Activated naive CD8-positive, alpha-beta T cell treated with anti-CD3 and anti-CD28 coated beads, Interleukin-2, amount 50 U/mL, for 24 hours (primary cell): ENCODE measurements at places on chromosomes 6 and 20.

DNA sequence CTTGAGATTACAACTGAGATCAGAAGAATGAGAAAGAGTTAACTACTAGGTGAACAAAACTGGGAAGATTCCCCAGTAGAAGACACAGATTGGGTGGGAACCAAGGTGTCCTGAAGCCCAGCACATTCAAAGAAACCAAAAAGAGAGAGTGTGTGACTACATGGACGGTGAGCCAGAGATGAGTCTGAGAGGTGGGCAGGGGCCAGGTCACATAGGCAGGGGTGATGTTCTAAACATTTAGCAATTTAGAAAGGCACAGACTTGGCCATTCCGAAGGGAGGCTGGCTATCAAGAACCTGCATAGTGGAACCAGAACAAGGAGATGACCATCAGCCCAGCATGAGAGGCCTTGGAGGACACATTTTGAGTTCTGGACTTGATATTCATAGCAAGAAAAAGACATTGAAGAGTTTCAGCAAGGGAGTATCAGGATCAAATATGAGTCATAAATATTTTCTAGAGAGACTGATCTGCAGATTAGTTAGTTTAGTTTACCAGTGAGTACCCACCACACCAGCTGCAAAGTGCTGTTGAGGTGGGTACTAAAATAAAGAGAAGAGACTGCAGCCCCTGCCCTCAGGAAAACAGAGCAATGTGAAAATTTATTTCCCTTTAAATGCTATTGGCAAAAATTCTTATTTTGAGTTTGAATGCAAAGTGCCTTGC, 340.5 kb upstream of the PRDM1 start:
- DNase-seq: no peak

GRCh38 chr6:154134471-154135147, 95.6 kb downstream of the OPRM1 start:
- no peak for DNase-seq

DNA sequence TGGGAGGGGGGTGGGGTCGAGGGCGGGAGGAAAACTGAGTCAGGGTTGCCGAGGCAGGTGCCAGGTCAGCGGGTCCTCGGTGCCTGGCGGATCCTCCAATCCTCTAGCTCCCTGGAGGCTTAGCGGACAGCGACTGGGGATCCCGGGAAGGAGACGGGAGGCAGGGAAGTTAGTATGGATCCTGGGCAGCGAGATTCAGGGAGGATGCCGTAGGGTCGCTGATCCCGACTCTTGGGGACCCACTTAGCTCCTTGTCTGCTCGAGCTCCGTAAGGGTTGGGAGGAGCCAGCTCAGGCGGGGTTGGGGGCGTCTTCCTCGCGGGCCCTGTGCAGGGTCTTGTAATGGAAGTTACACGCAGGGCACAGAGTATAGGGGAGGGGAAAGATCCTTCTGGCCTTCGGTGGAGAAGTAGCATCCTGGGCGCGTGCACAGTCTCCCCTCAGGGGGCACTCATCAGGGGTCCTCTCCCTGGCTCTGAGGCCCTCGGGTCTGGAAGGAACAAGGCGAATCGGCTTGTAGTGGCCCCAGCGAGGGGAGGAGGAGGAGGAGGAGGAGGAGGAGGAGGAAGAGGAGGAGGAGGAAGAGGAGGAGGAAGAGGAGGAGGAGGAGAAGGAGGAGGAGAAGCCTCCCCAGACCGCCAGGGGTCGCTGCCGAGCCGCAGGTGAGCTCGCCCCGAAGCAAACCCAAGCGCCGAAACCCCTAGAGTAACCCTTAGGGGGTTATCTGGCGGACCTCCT, 6.4 kb upstream of the SLC12A5 start:
- DNase-seq: peak; percentile 87

- no peak for DNase-seq
Measured at GRCh38 chr20:29302979-29303644, 1954.4 kb upstream of the DEFB115 start.

DNA sequence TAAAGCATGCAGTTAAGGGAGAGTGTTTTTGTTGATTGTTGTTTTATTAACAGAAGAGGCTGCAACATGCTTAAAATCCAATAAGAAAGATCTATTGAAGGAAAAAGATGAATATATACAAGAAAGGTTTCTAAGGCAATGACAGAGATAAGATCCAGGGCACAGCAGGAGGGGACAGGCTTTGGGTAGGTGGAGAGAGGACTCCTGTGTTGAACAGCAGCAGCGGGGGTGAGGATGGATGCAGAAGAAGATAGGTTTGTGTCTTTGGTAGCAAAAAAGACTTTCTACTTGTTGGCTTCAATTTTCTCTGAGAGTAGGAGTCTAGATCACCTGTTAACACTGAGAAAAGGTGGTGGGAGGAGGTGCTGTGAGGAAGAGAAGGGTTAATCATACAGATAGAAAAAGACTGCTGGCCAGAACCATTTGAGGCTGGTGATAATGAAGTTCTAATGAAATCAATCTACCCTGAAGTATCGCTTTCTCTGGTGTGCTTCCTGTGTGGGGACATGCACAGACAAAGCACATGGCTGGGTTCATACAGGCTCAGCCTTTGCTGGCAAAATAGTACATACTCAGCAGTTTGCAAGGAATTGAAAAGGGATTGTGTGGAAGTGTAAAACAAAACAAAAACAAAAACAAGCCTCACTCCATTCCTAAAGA, 17.2 kb upstream of the DST start:
- DNase-seq: no peak

DNA sequence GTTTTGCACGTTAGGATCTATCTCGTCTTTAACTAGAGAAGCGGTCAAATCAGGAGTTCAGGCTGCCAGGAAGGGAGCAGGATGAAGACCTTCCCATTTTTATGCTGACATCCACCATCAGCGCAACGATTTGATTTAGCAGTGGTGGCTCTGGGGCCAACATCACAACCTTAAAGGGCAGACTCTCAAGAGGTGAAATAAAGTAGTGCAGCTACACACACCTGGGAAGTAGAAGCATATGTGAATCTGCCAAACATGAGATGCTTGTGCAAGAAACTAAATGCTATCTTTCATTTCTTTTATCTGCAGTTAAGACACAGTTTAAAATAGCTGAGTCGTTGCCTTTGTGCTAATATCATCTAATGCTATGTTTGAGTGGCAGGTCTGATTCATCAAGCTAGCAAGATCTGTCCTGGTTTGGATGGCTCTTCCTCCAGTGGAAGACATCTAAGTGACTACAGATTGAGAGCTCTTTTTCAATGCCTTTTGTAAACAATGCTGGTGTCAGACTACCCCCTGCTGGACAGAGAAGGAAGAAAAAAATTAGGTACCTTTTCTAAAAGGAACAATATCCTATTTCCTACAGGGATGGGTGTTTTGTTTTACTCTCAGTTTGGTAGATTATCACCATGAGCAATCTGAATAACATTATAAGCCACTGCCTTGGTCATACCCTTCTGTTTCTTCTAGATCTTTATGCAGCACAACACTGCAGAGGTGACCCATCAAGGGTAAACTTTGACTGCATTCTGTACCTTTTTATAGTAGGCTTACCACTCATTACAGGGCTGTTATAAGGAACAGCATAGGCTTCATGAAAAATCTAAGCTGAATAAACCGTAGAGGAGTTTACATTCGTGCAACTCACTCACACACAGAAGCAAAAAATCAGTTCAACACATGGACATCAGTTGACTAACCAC, 171.6 kb upstream of the FBXL4 start:
- peak; percentile 11 for DNase-seq

- no peak for DNase-seq
Measured at GRCh38 chr6:69584913-69585729, 211.7 kb downstream of the LMBRD1 start.

DNA sequence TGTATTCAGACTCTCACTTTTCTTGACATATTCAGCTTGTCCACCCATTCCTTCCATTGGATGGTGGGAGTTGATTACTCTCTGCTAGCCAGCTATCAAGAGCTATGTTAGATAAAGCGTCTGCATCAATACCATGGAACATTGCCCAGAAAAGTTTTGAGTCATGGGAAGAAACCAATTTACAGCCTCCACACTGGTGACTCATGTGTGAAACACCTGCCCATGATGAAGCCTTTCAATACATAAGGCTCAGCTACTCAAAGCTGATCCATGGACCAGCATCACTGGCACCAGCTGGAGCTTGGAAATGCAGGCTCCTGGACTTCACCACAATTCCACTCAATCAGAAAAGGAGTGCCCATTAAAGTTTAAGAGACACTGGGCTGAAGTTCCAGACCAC, 16.1 kb downstream of the PLA2G7 start:
- DNase-seq: no peak

GRCh38 chr6:40299681-40300080, 287.5 kb downstream of the LRFN2 start:
- DNase-seq: no peak

GRCh38 chr20:60191014-60191413, 232.8 kb downstream of the CDH26 start:
- DNase-seq: no peak

GRCh38 chr6:157240960-157241311, 82.4 kb downstream of the TMEM242 start:
- no peak for DNase-seq

- DNase-seq: no peak
Measured at GRCh38 chr6:156780962-156781853, 4.0 kb downstream of the ARID1B start.

DNA sequence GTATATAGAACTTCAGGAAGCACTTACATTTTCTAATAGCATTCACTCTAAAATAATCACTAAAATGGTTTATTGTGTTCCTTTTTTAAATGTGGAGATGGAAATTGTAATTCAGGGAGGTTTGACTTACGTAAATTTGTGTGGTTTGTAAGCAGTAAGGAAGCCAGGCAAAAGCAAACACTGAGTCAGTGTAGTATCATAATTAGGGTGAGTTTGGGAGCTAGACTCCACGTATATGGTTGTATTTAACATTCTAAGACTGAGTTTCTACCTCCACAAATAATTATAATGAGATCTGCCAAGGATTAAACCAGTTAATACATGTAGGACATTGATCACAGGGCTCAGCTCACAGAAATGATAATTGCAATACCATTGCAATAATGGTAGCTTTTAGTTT, 425.5 kb downstream of the CBLN4 start:
- no peak for DNase-seq

DNA sequence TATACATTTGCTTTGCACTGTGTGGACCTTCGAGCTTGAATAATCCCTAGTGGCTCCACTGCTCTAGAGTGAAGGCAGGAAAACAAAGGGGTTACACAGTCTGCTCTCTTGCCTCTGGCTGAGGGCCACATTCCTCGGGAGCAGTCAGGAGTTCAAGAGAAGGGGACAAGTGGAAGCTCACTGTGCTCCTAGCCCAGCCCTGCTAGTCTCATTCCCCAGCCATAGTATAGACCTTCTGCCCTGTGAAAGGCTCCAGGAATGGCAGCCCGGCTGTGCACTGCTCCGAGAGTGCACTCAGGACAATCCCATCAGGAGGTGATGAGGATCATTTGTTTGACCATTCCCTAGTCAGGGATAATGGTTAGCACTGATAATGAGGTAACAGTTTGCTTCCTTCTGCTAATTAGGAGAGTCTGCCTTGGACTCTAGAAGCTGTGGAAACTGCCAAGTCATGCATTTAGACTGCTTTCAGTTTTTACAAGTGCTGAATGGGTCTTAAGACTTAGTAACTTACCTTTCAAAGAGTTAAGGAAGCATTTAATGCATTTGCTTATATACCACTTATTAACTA, 8.5 kb downstream of the IYD start:
- DNase-seq: no peak

DNA sequence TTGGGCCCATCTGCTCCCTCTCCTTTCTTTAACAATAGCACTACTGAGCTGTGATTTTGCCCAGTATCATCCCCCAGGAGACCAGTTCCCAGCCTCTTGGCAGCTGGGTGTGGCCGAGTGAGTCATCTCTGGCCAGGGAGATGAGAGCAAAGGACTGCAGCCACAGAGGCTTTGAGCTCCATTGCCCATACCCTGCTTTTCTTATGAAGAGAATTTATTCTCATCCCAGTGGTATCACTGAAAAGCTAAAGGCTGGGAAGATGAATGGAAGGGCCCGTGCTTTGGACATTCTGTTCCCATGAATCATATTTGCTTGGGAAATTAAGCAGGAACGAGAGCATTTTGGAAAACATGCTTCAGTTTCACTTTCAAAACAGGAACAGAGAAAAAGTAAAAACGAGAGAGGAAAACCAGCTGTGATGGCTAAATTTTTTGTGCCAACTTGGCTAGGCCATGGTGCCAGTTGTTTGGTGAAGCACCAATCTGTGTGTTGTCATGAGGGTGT, 14.9 kb downstream of the CST3 start:
- DNase-seq: no peak

GRCh38 chr6:142653710-142654420, 291.1 kb downstream of the HIVEP2 start:
- DNase-seq: no peak

- DNase-seq: no peak
Measured at GRCh38 chr20:10622657-10623418, 51.0 kb downstream of the JAG1 start.

DNA sequence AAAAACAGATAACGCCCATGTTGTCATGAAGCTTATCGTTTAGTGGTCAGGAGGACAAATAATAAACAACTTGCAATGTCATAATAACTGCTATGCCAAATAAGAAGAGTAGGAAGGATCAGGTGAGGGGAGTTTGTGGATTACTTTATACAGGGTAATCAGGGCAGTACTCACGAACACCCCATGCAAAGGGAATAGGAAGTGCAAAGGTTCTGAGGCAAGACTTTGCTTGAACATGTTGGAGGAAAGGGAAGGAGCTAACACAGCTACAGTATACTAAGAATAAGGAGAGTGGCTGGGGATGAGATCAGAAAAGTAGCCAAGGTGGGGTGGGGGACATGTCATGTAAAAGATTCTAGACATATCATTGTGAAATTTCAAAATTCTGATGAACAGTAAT, 292.0 kb upstream of the RUNX2 start:
- no peak for DNase-seq

- no peak for DNase-seq
Measured at GRCh38 chr20:31515072-31515774, 981 bp downstream of the HM13 start.

GRCh38 chr6:87848616-87849015, 146.6 kb upstream of the AKIRIN2 start:
- DNase-seq: no peak

GRCh38 chr6:73893696-73894095, 197.7 kb downstream of the CD109 start:
- DNase-seq: no peak

- no peak for DNase-seq
Measured at GRCh38 chr20:23161968-23162696, 76.0 kb upstream of the CD93 start.

DNA sequence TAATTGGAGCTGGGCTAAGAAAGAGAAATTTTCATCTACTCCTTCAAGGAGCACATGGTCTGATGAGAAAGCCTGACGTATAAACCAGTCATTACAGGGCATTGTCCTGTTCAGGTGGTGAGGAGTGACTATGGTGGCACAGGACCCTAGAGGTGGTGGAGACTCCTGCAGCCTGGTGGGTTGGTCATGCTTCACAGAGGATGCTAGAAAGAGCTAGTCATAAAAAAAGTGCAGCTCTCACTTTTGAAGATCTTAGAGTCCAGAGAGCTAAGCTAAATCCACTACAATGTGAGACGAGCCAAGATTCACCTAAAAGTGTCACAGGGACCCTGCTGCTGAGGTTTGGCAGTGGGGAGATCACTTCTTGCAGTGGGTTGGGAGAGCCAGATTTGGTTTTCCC, 9.8 kb upstream of the ZNF831 start:
- DNase-seq: no peak

- no peak for DNase-seq
Measured at GRCh38 chr20:20666359-20666758, 46.1 kb downstream of the RALGAPA2 start.

GRCh38 chr20:41359541-41360011, 7.0 kb downstream of the EMILIN3 start:
- no peak for DNase-seq

GRCh38 chr6:42433409-42433808, 18.3 kb downstream of the TRERF1 start:
- no peak for DNase-seq

- DNase-seq: no peak
Measured at GRCh38 chr6:115873901-115874300, 186.8 kb downstream of the FRK start.
